Aorta (tissue), 5 donors: ENCODE measurements at places on chromosomes 6 and 20. TPM values are rescaled to one million over a fixed set of nuclear protein-coding genes. Genes with fewer than 3 reads are reported as not detected.

DNA sequence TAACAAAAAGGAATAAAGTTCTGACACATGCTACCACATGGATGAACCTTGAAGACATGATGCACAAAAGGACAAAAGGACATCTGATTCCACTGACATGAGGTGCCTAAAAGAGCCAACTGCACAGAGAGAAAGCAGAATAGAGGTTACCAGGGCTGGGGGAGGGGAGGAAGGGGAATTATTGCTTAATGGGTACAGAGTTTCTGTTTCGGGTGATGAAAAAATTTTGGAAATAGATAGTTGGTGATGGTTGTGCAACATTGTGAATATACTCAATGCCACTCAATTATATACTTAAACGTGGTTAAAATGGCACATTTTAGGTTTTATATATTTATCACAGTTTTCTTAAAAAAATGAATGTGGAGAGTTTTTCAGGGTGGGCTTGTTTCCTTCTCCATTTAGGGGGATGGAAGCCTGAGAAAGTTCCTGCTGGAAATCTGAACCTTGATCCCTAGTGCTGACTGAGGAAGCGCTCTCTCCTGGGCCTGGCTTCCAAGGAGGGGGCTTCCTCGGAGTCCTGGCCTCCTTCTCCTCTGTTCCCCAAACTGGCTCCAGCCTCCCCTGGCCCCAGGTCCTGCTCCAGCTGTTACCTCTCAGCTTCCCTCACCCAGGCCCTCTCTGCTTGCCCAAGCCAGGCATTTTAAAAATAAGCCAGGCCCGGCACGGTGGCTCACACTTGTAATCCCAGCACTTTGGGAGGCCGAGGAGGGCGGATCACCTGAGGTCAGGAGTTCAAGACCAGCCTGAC lies 79.2 kb downstream of the NOL4L start:
- peak; percentile 24 for DNase-seq

The NHSL1 gene
- total RNA-seq, result 25.2 TPM

DNA sequence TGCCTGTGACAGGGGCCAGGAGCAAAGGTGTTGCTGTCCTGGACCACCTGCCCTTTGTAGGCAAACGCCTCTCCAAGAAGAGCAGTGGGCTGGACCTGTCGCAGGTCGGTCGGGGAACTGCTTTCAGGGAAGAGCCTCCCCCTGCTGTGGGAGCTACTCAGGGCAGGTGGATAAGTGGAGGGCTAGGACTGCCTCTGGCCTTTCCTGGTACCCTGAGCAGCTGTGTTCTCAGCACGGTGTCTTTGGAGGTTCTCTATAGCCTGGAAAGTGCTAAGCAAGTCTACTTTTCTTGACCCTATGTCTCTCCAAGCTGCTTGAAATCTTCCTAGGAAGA lies 35.0 kb downstream of the BPIFB1 start:
- no peak for DNase-seq

DNA sequence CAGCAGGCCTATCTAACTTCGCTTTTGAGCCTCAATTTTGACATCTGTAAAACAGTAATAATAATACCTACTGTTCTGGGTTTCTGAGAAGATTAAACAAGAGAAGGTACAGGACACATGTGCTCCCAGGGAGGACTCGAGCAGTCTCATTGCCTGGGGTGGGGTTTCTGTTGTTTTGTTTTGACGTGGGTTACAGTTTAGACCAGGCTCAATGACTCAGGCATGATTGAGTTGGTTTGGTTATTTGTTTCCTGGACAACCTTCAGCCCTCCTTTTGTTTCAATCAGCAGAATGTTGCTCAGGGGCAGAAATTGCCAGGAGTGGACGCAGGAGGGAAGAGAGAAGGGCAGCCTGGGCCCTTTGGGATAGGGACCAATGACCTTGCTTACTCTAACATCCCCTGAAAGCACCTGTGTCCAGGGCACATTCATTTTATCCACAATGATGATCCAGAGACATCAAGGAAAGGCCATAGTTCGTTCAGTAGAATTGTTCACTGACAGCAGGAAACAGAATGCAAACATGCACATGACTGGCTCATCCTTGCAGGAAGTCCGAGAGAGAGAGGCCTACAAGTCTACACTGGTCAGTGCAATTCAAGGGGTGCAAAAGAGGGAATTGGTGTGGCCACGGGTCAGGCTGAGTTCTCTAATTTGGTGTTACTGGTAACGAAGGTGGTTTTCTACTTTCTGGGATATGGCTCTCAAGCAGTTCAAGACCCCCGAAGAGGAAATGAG lies 74.5 kb upstream of the MRPS10 start:
- no peak for DNase-seq

DNA sequence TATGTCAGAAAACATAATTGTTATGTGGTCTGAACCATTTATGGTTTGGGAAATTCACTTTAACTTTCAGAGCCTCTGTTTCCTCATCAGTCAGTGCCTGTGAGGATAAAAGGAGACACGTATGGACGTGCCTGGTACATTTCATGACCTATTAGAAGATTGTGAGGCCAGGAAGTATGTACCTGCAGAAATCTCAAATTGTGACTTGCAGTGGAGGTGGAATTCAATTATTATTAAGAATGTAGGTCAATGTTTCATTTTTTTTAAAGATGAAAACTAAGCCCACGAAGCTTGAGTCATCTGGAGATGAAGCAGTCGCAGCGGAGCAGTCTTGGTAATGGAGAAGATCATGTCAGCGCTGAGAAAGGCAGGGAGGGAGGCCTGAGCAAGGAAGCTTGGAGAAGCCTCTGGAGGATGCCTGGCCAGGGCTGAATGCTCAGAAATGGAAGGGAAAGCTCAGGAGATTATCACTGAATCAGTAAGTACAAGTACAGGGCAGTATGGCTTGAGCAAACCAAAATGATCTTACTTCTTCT lies 3.9 kb upstream of the DSE start:
- no peak for DNase-seq

The MUC21 gene
- not detected for total RNA-seq

GRCh38 chr20:49587111-49587570 lies 19.2 kb upstream of the PTGIS start:
- no peak for DNase-seq

DNA sequence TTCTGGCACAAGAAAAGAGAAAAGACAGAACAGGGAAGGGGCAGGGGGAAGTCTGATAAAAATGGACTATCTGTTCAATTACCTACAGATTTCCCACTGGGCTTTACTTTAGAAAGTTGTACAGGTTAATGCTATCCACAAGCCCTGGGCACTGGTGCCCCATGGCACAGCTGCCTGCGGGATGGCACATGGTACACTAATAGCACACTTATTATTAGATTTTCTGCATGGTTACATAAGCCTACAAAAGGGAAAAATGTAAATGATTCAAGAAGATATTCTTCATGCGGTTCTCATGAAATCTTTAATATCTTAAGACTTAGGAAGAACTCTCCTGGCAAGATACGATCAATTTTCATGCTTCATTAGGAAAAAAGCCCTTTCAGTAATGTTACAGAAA lies 137.5 kb downstream of the GMPR start:
- no peak for DNase-seq

GRCh38 chr20:48940170-48940569 lies 18.7 kb downstream of the ARFGEF2 start:
- no peak for DNase-seq

DNA sequence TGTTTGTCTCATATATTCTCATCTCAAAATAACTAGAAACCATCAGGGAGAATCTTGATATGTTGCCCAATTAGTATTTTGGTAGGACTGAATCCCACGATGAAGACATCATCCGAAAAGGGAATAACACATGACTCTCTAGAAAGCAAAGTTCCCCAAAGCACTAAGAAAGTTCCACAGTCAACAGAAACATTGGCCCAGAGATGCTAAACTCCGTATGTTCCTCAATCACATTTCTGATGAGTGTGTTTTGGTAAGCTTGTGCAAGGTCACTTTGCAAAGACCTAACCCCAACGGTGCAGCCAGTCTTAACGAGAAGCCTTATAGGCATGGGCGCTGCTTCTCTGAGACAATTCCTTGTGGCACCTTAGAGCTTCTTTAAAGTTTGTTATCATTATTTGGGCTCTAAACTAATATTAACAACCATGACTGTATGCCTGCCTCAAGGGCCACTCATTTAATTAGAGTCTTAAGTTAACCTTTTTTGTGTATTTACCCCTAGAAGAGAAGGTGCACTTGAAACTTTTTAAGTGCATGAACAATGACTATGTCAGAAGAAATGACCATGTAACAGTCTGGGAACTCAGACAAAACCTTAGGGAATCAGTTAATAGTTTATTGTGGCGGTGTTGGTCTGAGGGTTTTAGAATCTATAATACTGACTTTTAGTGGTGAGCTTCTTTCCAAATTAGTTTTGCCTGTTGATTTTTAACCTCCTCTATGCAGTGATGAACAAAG lies 202.0 kb upstream of the RAB32 start:
- DNase-seq, result no peak

The OVOL2 gene
- total RNA-seq, result not detected

The RSPH4A gene
- total RNA-seq, result 0.68 TPM

The FANCE gene
- total RNA-seq, result 5.5 TPM

DNA sequence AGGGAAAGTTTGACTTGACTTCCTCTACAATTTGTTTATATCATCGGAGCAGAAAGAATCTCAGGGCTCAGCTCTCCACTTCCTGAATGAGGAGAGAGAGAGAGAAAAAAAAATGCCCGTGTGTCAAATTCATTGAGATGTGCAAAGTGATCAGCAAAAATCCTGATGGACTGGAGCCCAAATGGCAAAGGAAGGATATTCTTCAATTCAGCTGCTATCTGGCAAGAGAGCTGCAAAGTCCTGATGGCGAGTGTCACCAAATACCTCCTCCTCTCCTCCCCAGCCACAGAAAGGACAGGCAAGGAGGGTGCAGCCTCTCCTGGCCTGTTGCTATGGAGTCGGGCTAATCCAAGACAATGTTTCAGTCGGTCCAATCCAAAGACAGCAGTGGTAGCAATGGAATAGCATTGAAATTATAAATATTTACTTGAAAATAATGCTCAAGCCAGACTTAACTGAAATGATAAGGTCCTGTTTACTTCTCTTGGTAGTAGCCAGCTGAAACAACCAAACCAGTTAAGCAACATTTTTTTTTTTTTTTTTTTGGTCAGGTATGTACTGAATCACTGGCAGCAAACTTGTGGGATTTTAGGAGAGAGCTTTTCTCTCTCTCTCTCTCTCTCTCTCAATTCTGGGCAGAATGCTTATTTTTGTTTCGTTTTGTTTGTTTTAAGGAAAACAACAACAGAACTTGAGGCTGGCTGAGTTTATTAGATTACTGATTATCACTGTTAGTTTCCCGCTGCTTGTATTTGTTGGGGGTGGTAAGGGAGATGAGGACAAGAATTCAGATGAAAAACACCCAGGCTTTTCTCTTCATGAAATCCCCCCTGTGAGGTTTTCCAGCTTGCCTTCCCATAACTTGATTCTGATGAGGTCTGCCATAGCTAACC lies 204.2 kb downstream of the BCAS1 start:
- DNase-seq, result no peak

GRCh38 chr6:40505191-40505810 lies 81.9 kb downstream of the LRFN2 start:
- no peak for DNase-seq

- peak; percentile 24 for DNase-seq
Observed at GRCh38 chr20:48706116-48706656, 121.6 kb downstream of the PREX1 start.

DNA sequence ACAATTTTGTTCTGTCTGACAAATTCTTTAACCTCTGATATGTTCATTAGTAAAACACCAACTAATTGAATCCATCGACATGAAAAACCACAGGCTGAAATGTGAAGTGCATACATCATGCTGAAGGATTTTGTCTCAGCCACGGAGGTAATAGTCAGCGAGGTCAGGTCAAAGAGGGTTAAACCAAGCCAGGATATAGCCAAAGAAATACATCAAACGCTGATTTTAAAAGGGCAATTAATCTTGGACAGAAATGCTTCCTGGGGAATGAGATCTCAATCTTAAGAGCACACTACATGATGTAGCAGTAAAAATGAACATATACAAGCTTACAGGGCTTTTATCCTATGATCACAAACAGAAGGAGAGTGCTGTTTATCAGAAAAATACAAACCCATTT lies 106.7 kb downstream of the PRDM1 start:
- no peak for DNase-seq

DNA sequence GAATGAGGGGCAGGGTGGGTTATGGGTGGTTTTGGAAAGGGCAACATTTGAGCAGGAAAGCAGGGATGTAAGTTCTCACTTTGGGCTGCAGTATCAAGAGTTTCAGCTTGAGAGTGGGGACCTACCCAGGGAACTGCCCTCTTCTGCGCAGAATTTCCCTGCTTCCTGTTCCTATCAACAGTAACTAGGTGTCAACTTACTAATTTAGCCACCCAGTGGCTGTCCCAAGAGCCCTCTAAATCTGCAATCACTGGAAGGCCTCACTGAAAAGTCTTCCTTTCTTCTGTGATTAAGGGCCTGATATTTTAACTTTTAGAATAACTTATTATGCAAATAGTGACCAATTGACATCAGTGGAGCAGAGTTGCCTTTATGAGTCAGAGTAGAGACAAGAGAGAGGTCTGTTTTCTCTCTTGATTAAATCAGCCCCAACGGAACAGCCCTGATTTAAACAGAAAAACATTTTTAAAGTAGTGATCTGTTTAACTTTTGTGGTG lies 118.2 kb upstream of the RIPOR2 start:
- DNase-seq, result no peak

DNA sequence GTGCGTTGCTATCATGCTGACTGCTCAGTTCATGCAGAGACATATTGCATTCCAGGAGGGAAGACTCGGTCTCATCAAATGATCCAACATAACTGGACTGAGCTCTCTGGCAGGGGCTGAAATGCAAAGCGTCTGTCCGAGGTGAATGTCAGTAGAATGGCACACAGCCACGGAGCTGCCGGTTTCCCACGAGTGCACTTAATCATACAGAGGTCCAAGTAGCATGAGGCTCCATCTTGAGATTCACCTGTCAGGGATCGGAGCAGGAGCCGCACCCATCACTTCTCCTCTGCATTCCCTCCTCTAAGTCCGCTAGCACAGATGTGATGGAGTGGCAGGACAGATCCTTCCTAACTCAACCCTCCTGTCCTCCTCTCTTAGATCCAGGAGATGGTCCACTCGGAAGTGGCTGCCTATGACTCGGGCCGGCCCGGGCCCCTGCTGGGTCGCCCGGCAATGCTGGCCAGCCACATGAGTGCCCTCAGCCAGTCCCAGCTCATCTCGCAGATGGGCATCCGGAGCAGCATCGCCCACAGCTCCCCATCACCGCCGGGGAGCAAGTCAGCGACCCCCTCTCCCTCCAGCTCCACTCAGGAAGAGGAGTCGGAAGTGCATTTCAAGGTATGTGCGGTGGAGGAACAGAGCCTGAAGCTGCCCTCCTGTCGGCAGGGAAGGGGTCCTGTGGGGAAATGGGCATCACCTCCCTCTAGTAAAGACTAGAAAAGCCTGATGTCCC lies 135.9 kb downstream of the JPH2 start:
- DNase-seq, result no peak
